ENCODE measurements at places on chromosomes 2 and 18. TPM values are rescaled to one million over a fixed set of nuclear protein-coding genes. Genes with fewer than 3 reads are reported as not detected.

TUBB8B gene
- 0.28 TPM for polyA plus RNA-seq

CLEC4F gene
- 0.03 TPM for polyA plus RNA-seq

- DNase-seq, result no peak
These were observed 53.7 kb downstream of the TRIB2 start for GRCh38 chr2:12770300-12770968.

- DNase-seq, result no peak
These were observed 81.3 kb upstream of the SETBP1 start for GRCh38 chr18:44599412-44599811.

DNA sequence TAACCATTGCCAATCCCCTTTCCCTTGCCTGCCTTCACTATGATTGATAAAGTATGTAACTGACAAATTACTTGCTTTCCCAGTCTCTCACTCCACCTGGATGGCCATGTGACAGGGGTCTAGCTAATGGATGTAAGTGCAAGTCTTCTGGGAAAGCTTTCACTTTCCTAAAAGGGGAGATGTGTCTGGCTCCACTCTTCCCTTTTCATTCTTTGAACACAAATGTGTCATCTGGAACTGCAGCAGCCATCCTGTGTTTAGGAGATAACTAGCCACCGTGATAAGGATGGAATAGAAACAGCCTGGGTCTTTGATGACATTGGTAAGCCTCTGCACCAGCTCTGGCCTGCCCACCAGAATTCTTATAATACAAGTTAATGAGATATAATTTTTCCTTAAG lies 38.2 kb downstream of the SNRPD1 start:
- DNase-seq, result no peak

All from urinary bladder (tissue), 4 donors.